ENCODE measurements at places on chromosomes 13 and 19. TPM values are rescaled to one million over a fixed set of nuclear protein-coding genes. Genes with fewer than 3 reads are reported as not detected.
A peak's percentile ranks its signal among the peaks of the same experiment; 100 is the strongest.

GRCh38 chr19:55068950-55069864 is 6.3 kb upstream of the RDH13 start:
- no peaks in the 10 kb centered on the region for H3K36me3 ChIP-seq
- H3K4me1 ChIP-seq: peaks cover 7% of the 10 kb centered on the region
- peak overlapping the region; percentile 65 for H3K4me3 ChIP-seq

DNA sequence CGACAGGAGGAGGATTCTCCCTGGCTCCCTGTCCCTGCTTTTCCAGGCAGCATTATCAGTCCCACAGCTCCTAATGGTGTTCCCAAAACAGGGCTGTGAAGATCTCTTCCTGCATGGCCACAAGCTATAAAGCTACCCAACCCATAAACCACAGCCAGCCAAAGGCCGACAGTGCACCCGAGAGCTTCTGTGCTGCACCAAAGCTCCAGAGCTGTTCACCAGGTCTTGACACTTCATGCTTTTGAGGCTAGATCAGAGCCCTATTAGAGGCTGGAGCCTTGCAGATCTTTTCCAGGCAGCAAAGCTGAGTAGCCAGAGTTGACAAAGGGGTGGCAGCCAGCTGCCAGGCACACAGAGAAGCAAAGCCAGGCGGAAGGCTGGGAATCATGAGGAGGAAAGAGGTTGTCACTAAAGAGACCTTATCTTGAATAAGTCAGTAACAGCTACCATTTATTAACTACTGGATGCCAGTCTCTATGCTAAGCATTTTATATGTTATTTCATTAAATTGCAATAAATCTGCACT is 180.4 kb downstream of the KATNAL1 start:
- no peak for DNase-seq
- no peak overlapping the region for H3K27ac ChIP-seq
- H3K27me3 ChIP-seq: no peaks in the 10 kb centered on the region
- H3K4me3 ChIP-seq: no peak overlapping the region
- H3K4me1 ChIP-seq: peaks cover 5% of the 10 kb centered on the region
- no peaks in the 10 kb centered on the region for H3K36me3 ChIP-seq

GRCh38 chr13:44140146-44140545 is 233.5 kb upstream of the SERP2 start:
- DNase-seq: no peak
- H3K4me1 ChIP-seq: peaks cover 14% of the 10 kb centered on the region
- no peak overlapping the region for H3K4me3 ChIP-seq
- H3K27me3 ChIP-seq: peaks cover 10% of the 10 kb centered on the region
- no peak overlapping the region for H3K27ac ChIP-seq

DNA sequence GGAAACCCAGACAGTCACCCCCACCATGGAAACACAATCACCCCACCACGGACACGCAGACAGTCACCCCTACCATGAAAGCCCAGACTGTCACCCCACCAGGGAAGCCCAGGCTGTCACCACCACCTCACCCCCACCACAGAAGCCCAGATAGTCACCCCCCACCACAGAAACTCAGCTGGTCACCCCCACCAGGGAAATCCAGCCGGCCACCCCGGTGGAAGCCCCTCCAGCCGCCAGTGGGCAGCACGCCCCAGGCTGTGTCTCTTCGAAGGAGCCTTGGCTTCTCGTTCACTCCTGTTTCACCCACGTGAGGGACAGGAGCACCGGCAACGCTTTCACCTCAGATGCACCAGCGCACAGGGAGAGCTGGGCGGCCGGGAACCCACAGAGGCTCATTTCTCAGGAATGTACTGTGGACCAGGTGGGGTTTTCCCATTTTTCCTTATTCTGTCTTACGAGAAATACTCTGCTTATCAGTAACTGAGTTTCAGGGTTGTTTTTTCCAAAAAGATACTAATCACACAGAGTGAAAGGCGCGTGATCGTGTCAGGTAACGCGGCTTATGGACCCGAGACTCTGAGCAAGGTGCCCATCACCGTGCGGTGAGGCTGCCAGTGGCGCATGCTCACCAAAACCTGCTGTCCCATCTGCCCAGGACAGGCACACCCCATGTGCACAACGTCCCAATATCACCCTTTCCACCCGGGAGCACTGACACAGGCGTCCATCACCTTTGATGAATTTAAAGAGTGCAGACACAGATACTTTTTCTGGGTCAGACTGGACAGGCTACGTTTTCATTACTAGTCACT is 28.0 kb downstream of the CARS2 start:
- peak overlapping the region; percentile 80 for H3K27ac ChIP-seq
- no peak for DNase-seq
- peaks cover 61% of the 10 kb centered on the region for H3K4me1 ChIP-seq
- H3K4me3 ChIP-seq: peak overlapping the region; percentile 12

- no peaks in the 10 kb centered on the region for H3K27me3 ChIP-seq
- no peak for DNase-seq
- H3K27ac ChIP-seq: no peak overlapping the region
- peaks cover 2% of the 10 kb centered on the region for H3K36me3 ChIP-seq
- no peak overlapping the region for H3K4me3 ChIP-seq
- no peaks in the 10 kb centered on the region for H3K4me1 ChIP-seq
Measured at GRCh38 chr19:11227195-11227886, 12.1 kb upstream of the ANGPTL8 start.

GRCh38 chr13:59801107-59801880 is 362.4 kb downstream of the DIAPH3 start:
- no peaks in the 10 kb centered on the region for H3K4me1 ChIP-seq
- no peak for DNase-seq
- no peak overlapping the region for H3K4me3 ChIP-seq
- H3K27me3 ChIP-seq: no peaks in the 10 kb centered on the region
- no peak overlapping the region for H3K27ac ChIP-seq
- no peaks in the 10 kb centered on the region for H3K36me3 ChIP-seq

DNA sequence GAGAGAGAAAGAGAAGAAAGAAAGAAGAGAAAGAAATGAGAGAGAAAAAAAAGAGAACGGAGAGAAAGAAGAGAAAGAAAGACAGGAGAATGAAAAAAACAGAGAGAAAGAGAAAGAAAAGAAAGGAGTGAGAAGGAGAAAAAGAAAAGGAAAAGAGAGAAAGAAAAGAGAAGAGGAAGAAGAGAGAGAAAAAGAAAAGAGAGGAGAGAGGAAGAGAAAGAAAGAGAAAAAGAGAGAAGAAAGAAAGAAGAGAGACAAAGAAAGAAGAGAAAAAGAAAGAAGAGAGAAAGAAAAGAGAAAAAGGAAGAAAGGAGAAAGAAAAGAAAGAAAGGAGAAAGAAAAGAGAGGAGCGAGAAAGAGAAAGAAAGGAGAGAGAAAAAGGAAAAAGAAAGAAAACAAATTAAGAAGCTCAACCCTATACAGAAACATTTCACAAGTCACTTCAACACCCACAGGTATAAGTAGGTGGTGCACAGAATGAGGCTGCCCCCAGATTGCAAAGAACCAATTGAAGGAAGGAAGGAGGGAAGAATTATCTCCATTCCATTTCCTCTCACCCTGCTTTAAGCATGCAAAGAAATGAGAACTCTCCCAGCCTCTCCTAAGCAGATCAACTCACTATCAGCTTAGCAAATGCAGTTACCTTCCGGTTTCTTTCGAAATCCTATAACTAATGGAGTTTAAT is 98.8 kb upstream of the CACNA1A start:
- H3K27me3 ChIP-seq: peaks cover 6% of the 10 kb centered on the region
- H3K36me3 ChIP-seq: no peaks in the 10 kb centered on the region
- H3K4me3 ChIP-seq: no peak overlapping the region

DNA sequence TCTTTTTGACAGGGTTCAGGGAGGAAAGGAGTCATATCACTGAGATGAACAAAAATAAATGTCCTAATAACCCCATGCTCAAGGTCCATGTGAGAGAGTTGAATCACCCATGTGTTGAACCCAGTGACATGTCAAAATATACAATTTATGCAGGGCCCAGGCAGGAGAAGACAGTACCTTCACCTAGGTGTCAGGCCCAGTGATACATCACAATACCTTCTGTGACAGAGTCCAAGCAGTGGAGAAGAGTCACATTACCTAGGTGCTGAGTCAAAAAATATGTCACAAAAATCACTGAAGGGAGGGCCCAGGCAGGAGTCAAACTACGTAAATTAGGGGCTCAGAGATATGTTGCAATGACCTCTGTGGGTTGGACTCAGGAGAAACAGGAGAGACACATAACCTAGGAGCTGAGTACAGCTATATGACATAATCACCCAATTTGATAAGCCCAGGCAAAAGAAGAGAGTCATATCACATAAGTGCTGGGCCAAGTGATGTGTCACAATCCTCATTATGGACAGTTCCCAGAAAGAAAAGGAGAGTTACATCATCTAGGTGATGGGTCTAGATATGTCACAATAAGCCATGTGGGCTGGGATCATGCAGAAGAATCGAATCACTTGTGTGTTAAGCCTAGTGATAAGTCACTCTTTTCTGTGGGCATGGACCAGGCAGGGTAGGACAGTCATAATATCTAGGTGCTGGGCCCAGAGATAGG is 13.8 kb upstream of the ZNF724 start:
- no peaks in the 10 kb centered on the region for H3K27me3 ChIP-seq
- DNase-seq: no peak
- peaks cover 65% of the 10 kb centered on the region for H3K36me3 ChIP-seq

- DNase-seq: no peak
- H3K27ac ChIP-seq: no peak overlapping the region
- H3K4me3 ChIP-seq: no peak overlapping the region
- H3K27me3 ChIP-seq: peaks cover 10% of the 10 kb centered on the region
Measured at GRCh38 chr19:38561053-38561606, 56.6 kb downstream of the MAP4K1 start.

- no peaks in the 10 kb centered on the region for H3K27me3 ChIP-seq
- H3K36me3 ChIP-seq: no peaks in the 10 kb centered on the region
- no peak for DNase-seq
- no peaks in the 10 kb centered on the region for H3K4me1 ChIP-seq
- H3K27ac ChIP-seq: no peak overlapping the region
Measured at GRCh38 chr13:98075048-98075447, 67.8 kb upstream of the FARP1 start.

- H3K36me3 ChIP-seq: no peaks in the 10 kb centered on the region
- peaks cover 49% of the 10 kb centered on the region for H3K27me3 ChIP-seq
- no peak overlapping the region for H3K4me3 ChIP-seq
- no peaks in the 10 kb centered on the region for H3K4me1 ChIP-seq
Measured at GRCh38 chr19:33344573-33344925, 29.0 kb upstream of the CEBPG start.

- no peak for DNase-seq
- no peak overlapping the region for H3K4me3 ChIP-seq
- no peaks in the 10 kb centered on the region for H3K27me3 ChIP-seq
- peaks cover 35% of the 10 kb centered on the region for H3K4me1 ChIP-seq
- peak overlapping the region; percentile 26 for H3K27ac ChIP-seq
- H3K36me3 ChIP-seq: peaks cover 43% of the 10 kb centered on the region
Measured at GRCh38 chr19:19185853-19186740, 5.9 kb downstream of the BORCS8 start.

DNA sequence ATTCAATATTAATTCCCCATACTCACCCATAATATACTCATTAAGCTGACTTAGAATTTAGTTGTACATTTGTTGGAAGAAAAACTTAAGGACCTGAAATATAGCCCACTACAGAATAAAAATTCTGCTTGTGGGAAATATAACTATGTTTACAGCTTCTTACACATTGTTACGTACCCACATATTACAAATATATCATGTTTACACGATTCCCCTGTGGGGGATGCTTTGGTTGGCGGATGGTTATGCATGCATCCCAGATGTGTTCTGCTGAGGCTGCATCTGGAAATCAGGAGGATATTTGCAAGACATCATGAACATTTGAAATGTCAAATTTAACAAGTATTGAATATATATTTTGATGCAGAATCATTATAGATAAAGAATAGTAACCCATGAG is 79.5 kb upstream of the KL start:
- DNase-seq: no peak
- no peak overlapping the region for H3K27ac ChIP-seq
- H3K27me3 ChIP-seq: peaks cover 28% of the 10 kb centered on the region
- H3K4me1 ChIP-seq: no peaks in the 10 kb centered on the region
- H3K36me3 ChIP-seq: no peaks in the 10 kb centered on the region

- peak overlapping the region; percentile 73 for H3K4me3 ChIP-seq
- peaks cover 80% of the 10 kb centered on the region for H3K4me1 ChIP-seq
- peaks cover 17% of the 10 kb centered on the region for H3K36me3 ChIP-seq
- no peaks in the 10 kb centered on the region for H3K27me3 ChIP-seq
Measured at GRCh38 chr19:41535029-41535622, 40.8 kb upstream of the CEACAM21 start.

DNA sequence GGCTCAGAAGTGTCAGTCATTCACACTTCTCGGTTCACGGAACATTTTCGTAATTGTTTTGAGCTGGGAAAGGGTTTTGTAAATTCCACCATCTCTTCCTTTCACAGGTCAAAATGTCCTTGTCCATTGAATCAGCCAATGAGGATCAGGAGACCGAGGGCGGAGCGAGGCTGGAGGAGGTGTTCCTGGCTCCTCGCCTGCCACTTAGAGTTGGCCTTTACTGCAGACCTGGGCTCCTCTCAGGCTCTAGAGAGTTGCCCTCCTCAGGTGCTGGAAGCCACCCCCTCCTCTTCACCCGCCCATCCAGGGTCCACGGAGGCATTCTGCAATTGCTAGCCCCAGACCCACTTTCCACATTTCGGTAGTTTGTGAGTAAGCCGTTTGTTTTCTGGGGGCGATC is 370.4 kb downstream of the IRS2 start:
- no peak overlapping the region for H3K4me3 ChIP-seq
- no peak for DNase-seq
- H3K27me3 ChIP-seq: no peaks in the 10 kb centered on the region
- H3K27ac ChIP-seq: no peak overlapping the region
- H3K4me1 ChIP-seq: no peaks in the 10 kb centered on the region
- no peaks in the 10 kb centered on the region for H3K36me3 ChIP-seq

- H3K4me1 ChIP-seq: peaks cover 69% of the 10 kb centered on the region
- peak overlapping the region; percentile 46 for H3K27ac ChIP-seq
- no peaks in the 10 kb centered on the region for H3K27me3 ChIP-seq
- H3K36me3 ChIP-seq: no peaks in the 10 kb centered on the region
- peak overlapping the region; percentile 41 for H3K4me3 ChIP-seq
Measured at GRCh38 chr19:40607311-40608239, 6.4 kb downstream of the LTBP4 start.

DNA sequence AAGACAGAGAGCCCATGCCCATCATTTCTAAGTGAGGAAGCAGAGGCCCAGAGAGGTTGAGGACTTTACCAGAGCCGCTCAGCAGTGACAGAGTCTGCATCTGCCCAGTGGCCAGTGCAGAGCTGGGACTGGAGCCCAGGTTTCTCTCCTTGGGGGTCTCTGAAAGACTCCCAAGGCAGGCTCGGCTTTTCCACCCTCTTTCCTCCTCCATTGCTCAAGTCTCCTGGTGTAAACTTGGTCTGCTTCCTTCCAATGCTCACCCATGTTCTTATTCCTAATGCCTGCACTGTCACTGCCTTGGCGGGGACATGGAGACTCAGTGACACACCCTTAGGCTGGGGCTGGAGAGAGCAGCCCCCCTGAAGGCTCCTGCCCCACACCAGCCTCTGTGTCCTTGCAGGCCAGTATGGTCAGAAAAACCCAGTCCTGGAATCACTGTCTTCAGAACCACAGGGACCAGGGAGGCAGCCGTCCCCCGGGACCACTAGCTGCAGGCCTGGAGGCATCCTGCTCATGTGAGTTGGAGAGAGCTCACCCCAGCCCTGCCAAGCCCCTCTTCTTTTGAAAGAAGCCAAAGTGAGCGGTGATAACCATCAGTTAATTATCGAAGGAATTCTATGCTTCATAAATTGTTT is 211.0 kb upstream of the ZNF536 start:
- H3K27ac ChIP-seq: no peak overlapping the region
- no peak for DNase-seq
- no peaks in the 10 kb centered on the region for H3K36me3 ChIP-seq
- no peak overlapping the region for H3K4me3 ChIP-seq
- no peaks in the 10 kb centered on the region for H3K27me3 ChIP-seq

Gene PSG3
- not detected for total RNA-seq

Gene PBX4
- 19.4 TPM for total RNA-seq

Gene KLK2
- 1.8 TPM for total RNA-seq

Gene MAST1
- total RNA-seq: 0.20 TPM

Gene KCNC3
- total RNA-seq: 34.5 TPM

Gene RASL11A
- 1.4 TPM for total RNA-seq

Gene IRS2
- total RNA-seq: 4.2 TPM

Gene EMC10
- total RNA-seq: 70.8 TPM

Data from activated B cell treated with CpG ODN at 0.5 μM for 24 hours (primary cell).